Sigmoid colon (tissue), 7 donors: ENCODE measurements at places on chromosomes 11 and 22. TPM values are rescaled to one million over a fixed set of nuclear protein-coding genes. Genes with fewer than 3 reads are reported as not detected.

The CLMP gene
- 104 TPM for total RNA-seq

The TSSK2 gene
- not detected for total RNA-seq

The LMNTD2 gene
- total RNA-seq = not detected

GRCh38 chr11:129331217-129331616 is 44.4 kb upstream of the BARX2 start:
- no peak for DNase-seq

DNA sequence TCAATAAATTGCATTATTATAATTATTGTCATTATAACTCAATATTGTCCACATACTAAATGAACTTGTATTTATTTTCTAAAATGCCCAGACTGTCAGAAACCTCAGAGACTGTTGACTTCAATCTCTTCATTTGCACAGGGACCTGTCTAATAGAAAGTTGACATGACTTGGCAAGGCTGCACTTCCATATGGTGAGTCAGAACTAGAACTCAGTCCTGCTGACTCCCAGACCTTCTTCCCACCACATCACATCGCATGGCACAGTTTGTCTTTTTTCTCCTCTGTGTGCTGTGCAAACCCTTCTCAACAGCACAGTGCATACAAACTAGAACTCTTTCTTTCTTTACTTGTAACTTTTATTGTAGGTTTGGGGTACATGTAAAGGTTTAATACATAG is 215.1 kb upstream of the BLID start:
- DNase-seq = no peak

DNA sequence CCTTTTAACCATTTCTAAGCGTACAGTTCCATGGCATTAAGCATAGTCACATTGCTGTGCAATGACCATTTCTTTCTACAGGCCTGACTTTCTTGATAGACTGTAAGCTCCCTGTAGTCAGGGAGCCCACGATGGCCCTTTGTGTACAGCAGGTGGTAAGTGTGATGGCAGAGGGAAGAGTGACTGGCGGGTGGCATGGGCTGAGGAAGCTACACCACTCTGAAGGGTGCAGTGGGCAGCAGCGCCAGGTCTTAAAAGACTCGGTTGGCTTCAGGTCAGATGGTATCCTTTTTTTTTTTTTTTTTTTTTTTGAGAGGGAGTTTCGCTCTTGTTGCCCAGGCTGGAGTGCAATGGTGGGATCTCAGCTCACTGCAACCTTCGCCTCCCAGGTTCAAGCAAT is 1.6 kb downstream of the PPM1F start:
- no peak for DNase-seq

DNA sequence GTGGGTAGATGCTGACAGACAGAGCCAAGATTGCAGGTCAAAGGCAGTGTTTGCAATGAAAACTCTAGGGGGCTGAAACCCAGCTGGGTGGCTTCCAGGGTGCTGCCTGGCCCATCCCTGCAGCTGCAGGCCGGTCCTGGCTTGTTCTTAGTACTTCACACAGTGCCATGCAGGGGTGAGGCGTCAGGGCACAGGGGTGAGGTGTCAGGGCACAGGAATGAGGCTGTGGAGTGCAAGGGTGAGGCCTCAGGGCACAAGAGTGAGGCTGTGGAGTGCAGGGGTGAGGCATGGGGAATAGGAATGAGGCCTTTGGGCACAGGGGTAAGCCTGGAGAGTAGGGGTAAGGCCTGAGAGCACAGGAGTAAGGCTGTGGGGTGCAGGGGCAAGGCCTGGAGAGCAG is 337.6 kb downstream of the TBC1D22A start:
- no peak for DNase-seq

The RCN1 gene
- 34.1 TPM for total RNA-seq

GRCh38 chr22:19663821-19664355 is 50.4 kb upstream of the SEPTIN5 start:
- no peak for DNase-seq

DNA sequence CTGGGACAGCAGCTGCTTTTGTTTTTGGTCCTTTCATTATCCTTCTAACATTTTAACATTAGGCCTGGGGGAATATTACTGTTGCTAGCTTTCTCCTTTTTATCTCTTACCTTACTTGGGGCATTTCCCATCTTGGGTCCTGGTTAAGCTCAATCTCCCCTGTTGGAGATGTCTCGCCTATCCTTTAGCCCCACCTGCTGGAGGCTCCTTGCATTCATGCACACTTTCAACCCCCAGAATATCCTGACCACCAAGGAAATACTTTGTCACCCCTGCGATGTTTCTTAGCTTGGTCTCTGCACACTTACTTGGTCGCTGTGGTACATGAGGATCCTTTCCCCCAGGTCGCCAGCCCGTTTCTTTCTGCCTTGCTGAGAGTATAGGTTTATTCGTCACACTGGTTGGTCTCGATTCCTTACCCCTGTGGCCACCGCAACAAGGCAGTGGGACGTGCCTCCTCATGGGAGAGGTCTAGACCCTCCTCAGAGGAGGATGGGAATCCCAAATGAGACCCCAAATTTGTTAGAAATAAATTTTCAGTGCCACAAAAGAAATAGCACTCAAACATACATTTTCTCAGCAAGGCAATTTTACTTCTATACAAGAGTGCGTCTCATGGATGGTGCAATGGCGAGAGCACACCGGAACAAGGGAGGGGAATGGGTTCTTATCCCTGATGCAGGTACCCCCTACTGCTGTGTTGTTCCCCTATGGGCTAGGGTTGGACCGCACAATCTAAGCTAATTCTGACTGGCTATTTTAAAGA is 5.4 kb upstream of the TXN2 start:
- no peak for DNase-seq

GRCh38 chr11:33869481-33870422 is 22.1 kb downstream of the LMO2 start:
- DNase-seq = no peak

GRCh38 chr22:42410708-42411107 is 21.5 kb downstream of the NFAM1 start:
- DNase-seq = no peak

The ESAM gene
- total RNA-seq = 9.7 TPM

The SUSD2 gene
- total RNA-seq = 3.0 TPM

DNA sequence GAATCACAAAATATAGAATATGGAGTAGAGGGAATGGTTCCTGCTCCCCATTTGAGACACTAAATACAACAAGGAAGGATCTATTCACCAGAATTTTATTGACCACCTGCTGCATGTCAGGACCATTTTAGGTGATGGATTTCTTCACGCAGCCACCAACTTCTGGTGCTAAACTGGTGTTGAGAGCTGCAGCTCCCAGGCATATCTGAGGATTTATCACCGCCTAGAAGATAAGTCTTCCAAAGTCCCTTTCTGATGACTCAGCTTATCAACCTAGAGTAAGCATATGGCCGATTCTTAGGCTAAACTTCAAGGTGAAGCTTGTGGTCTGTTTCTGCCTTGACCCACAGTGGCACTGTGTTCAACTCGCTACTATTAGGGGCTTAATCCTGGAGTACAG is 6.7 kb downstream of the DDI1 start:
- no peak for DNase-seq

- DNase-seq = no peak
Observed at GRCh38 chr22:17806437-17806836, 32.2 kb upstream of the BID start.

The KIF18A gene
- 0.28 TPM for total RNA-seq

DNA sequence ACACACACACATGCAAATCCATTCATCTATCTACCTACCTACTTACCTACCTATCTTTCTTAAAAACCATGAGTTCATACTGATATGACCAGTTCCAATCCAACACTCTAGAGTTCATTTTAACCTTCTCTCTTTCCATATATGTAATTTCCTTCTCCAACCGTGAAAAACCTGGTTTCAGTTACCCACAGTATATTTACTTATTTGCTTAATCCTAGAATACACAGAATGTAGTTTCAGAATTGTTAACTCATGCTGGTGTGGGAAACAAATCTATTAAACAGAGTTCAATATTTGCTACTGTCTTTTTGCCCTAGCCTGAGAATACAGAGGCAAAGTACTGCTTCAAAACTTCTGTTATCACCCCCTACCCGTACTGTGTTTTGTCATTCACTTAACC is 101.3 kb downstream of the RRM1 start:
- no peak for DNase-seq

DNA sequence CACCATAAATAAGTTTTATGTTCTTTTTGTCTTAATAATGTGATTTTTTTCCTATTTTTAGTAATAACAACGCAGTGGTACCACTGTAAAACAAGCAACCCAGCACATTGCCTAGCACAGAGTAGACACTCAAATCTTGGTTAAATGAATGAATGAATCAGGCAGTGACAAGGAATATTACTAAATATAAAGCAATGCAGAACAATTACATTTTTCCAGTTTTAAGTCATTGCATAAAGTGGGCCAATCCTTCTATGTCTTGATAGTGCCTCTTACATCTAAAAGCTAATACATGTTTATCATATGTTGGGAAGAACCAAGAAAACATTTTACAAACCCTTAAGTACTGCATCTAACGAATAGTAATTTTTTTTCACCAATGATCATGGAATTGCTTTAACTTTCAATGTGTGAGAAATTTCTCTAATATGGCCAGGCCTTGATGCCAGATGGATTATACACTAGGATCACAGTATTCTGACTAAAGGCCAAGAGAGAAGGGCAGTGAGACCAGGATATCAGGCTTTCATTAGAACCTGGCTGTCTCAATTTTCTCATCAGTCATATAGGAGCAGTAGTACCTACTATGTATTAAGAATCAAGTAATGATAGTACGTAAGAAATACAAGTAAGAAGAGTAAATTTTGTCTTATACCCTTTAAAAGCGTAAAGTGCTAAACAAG is 88.5 kb downstream of the TRIM44 start:
- no peak for DNase-seq

- DNase-seq = no peak
Observed at GRCh38 chr22:30296324-30296723, 7.0 kb upstream of the CASTOR1 start.

DNA sequence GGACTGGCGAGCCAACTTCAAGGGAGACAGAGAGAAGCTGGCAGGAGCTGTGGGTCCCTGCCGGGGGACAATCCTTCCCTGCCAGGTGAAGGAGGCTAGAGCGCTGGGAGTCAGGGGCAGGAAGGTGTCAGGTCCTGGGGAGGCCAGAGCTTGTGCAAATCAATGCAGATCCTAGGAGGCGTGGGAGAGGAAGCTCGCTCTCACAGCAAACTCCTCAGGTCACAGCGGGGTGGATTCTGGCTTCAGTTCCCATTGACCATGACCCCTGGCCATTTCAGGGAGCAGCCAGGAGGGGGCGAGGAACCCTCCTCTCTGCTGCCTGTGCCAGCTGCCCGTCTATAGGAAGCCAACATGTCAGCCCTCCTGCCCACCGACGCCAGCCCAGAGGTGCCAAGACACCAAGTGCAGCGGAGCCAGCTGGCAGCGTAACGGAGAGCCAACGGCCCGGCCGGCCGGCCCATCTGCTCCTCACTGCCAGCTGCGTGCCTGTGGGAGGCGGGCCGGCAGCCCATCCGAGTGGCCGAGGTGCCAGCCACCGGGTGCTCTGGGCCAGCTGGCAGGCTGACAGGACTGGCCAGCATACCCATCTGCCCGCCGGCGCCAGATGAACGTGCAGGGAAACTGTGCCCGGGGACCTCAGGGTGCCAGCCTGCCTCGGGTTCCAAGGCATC is 374.8 kb downstream of the MIAT start:
- DNase-seq = peak; percentile 71

GRCh38 chr11:6654281-6655019 is 1.2 kb downstream of the DCHS1 start:
- DNase-seq = peak; percentile 71

The VWCE gene
- total RNA-seq = 1.1 TPM

GRCh38 chr11:132056689-132057088 is 686.3 kb downstream of the NTM start:
- no peak for DNase-seq

- no peak for DNase-seq
Observed at GRCh38 chr22:32536352-32536751, 61.7 kb downstream of the FBXO7 start.

- DNase-seq = no peak
Observed at GRCh38 chr11:116384407-116384806, 388.4 kb downstream of the BUD13 start.

- DNase-seq = no peak
Observed at GRCh38 chr22:23467721-23468294, 112.3 kb downstream of the IGLL1 start.

- DNase-seq = no peak
Observed at GRCh38 chr11:107648242-107648641, 57.3 kb downstream of the ELMOD1 start.

The MRGPRE gene
- total RNA-seq = 0.33 TPM

The CNGA4 gene
- total RNA-seq = 0.55 TPM

The DUSP8 gene
- 0.66 TPM for total RNA-seq

GRCh38 chr11:130477586-130478203 is 29.2 kb downstream of the ADAMTS15 start:
- DNase-seq = no peak

DNA sequence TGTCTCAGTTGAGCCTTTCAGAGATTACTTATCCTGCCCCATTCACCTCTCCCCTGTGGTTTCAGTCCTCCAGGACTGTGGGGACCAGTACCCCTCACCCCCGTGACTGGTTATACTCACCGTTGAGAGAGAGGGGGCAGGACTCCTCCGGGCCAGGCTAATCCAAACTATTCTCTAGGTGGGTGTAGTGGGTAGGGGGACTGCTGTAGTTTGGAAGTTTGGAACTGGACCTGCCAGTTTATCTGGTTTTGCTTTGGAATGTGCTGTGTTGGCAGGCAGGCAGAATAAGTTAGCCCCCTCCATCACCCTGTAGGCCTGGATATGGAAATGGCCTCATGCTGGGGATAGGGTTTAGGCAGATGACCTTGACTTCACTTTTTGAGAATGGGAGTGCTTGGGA is 13.5 kb downstream of the TEAD1 start:
- DNase-seq = no peak

GRCh38 chr22:30272781-30273601 is 6.3 kb upstream of the OSM start:
- DNase-seq = no peak

DNA sequence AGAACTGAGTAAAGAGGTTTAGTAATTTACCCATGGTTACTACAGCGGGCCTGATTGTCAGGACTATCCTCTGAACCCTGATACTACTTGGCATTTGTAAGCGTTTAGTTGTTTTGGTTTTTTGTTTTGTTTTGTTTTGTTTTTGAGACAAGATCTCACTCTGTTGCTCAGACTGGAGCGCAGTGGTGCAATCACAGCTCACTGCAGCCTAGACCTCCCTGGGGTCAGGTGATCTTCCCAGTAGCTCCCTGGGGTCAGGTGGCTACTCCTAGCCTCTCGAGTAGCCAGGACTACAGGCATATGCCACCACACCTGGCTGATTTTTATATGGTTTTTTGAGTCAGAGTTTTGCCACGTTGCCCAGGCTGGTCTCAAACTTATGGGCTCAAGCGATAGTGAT is 118.6 kb downstream of the WNT11 start:
- no peak for DNase-seq

GRCh38 chr22:43828998-43829782 is 17.1 kb upstream of the EFCAB6 start:
- peak; percentile 86 for DNase-seq

GRCh38 chr11:79663017-79663416 is 222.2 kb upstream of the TENM4 start:
- no peak for DNase-seq

- no peak for DNase-seq
Observed at GRCh38 chr22:31840585-31840984, 86.8 kb downstream of the DEPDC5 start.
